ENCODE measurements at places on chromosomes 7 and 10.

GRCh38 chr10:88149906-88150305 lies 286.5 kb downstream of the PTEN start:
- DNase-seq, result no peak

GRCh38 chr7:110358028-110358427 lies 732.9 kb upstream of the LRRN3 start:
- no peak for DNase-seq

DNA sequence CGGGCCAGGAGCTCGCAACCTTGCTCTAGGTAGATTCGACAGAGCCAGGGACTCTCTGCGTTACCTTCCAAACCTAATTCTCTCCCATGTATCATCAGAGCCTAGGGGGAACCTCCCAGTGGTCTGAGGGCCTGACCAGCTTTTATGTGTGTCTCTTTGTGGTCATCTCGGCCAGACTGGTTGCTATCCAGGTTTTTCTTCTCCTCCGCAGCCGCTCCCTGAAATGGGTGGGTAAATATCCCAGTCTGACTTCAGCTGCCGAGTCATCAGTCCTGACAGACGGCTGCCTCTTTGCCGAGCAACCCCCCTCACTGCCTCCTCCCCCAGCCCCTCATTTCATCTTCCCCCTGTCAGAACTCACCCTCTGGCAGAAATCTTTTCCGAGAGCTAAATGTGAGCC lies 578.1 kb downstream of the LRMDA start:
- no peak for DNase-seq

GRCh38 chr10:103750836-103751235 lies 104.5 kb downstream of the SH3PXD2A start:
- DNase-seq, result no peak

- no peak for DNase-seq
Measured at GRCh38 chr7:17015598-17016031, 133.8 kb upstream of the AGR3 start.

DNA sequence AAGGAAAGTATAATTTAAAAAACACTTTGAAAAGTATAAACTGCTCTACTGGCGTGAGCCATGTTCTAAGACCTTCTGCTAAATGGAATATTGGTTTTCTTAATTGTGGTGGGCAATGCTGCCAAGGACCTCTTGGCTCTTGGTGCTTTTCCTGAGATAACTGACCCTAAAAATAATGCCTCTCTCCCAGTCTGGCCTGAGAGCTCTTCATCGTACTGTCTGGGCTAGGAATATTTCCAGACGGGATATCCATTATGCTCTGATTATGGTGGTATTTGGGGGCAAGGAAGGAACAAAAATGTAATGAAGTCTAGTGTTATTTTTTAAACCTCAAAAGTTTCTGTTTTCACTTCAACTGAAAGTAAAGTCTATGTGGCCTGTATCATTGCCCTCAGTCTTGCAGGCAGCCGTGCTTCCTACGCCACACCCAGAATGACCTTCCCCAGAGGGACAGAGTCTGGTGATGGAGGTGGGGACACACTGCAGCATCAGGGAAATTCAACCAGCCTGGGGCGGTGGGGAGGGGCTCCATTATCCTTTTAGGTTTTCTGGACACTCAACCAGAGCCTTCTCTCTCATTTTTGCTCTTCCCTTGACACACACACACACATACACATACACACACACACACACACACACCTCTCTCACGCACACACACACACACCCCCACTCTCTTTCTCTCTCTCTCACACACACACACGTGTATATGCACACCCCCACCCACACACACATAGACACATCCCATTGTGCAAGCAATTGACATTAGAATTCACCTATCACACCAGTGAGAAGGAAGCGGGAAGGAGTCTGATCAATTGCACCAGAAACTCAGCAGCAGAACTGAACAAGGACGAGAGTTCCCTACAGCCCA lies 99.6 kb downstream of the LRRC18 start:
- no peak for DNase-seq

DNA sequence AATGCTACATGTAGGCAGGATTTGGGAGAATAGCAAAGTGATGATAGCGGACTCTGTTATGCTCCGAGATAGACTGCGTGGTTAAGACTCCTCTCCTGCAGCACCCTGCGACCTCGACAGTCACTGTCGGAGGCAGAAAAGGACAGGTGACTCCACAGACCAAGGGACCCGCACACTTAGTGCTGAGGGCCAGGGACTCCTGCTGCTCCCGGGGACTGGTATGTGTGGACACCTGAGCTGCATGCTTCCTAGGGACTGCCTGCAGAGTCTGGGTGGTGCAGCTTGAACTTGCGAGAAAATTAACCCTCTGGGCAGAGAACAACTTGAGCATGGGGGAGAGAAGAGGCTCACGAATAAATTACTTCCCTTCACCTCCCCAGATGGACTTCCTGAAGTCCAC lies 407.1 kb upstream of the PFKP start:
- no peak for DNase-seq

GRCh38 chr10:117237401-117237991 lies 3.4 kb upstream of the SLC18A2 start:
- DNase-seq, result peak; percentile 97

DNA sequence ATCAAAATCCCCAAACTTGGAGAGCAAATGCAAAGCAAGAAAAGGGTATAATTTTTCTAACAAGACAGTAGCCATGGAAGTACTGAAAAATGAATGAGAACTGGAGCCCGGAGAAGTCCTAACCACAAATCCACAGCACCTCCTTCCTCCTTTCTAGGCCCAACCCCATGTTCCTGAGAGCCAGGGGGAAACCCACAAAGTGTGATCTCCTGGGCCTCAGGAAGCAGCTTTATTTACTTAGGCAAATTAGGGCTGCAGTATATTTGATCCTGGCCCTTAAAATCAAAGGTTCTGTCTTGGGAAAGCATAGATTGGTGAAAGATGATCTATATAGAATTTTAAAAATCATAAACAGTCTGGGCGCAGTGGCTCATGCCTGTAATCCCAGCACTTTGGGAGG lies 103.0 kb downstream of the DOCK4 start:
- DNase-seq, result peak; percentile 91

GRCh38 chr10:33031815-33032653 lies 74.0 kb upstream of the ITGB1 start:
- DNase-seq, result no peak

DNA sequence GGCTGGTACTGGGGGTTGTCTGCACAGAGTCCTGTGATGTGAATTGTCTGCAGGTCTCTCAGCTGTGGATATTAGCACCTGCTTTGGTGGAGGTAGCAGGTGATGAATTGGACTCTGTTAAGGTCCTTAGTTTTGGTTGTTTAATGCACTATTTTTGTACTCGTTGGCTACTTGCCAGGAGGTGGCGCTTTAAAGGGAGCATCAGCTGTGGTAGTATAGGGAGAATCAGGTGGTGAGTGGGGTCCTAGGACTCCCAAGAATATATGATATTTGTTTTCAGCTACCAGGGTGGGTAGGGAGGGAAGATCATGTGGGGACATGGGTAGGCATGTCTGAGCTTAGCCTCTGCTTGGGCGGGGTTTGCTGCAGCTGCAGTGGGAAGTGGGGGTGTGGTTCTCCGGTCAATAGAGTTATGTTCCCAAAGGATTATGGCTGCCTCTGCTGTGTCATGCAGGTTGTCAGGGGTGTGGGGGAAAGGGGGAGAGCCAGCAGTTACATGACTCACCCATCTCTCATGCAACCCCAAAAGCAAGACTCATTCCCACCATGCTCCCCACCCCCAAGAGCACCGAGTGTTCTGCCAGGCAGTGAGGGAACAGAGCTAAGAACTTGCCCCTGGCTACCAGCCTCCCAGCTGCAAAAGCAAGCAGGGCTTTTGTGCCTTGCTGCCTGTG lies 53.7 kb upstream of the ZNF273 start:
- DNase-seq, result no peak

- DNase-seq, result no peak
Measured at GRCh38 chr7:66143876-66144332, 29.3 kb downstream of the CRCP start.

DNA sequence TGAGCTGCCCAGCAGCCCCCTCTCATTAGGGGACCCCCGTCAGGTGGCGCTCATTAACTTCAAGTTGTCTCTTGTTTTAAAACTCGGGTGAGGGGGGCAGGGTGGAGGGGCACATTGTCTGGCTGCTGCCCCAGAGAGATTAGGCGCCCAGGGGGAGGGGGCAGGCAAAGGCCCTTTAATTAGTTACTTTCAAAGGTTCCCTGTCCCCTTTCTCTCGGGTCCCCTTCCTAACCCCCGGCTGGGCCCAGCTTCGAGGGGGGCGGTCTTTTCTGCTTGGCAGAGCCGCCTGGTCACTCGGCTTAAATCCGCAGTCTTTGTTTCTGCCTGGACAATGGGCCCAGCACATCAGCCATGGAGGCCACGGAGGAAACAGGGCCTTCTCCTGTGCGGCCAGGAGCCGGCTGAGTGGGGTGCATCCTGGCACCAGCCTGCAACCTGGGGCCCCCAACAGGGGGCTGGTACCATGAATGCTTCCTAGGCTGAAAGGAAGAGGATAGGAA lies 38.9 kb upstream of the SLF2 start:
- no peak for DNase-seq
